ENCODE measurements at places on chromosomes 4 and X.

- DNase-seq: no peak
These were observed 20.9 kb downstream of the SAGE1 start for GRCh38 chrX:135914404-135914803.

GRCh38 chr4:5256421-5256820 is 205.1 kb downstream of the STK32B start:
- DNase-seq: no peak

GRCh38 chrX:130079824-130080406 is 30.4 kb downstream of the ELF4 start:
- DNase-seq: no peak

DNA sequence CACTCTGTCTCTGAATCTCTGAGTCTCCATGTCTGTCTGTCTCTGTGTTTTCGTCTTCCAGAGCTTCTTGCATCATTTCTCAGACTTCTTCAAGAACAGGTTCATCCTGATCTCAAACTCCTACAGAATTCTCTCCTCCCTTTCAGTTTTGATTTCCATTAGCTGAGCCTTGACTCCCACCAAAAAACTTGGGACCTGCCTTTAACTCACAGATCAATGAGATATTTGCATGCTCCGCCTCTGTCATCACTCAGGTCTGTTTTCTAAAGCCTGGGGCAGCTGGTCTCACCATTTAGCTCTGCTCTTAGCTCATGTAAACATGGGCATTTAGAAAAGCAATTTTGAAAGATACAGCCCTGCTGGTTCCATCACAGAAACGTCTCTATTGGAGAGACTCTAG is 8.6 kb downstream of the DAPP1 start:
- DNase-seq: no peak

GRCh38 chr4:17385403-17385802 is 126.5 kb downstream of the QDPR start:
- DNase-seq: peak; percentile 24

GRCh38 chrX:138020941-138021340 is 455.0 kb downstream of the ZIC3 start:
- no peak for DNase-seq

DNA sequence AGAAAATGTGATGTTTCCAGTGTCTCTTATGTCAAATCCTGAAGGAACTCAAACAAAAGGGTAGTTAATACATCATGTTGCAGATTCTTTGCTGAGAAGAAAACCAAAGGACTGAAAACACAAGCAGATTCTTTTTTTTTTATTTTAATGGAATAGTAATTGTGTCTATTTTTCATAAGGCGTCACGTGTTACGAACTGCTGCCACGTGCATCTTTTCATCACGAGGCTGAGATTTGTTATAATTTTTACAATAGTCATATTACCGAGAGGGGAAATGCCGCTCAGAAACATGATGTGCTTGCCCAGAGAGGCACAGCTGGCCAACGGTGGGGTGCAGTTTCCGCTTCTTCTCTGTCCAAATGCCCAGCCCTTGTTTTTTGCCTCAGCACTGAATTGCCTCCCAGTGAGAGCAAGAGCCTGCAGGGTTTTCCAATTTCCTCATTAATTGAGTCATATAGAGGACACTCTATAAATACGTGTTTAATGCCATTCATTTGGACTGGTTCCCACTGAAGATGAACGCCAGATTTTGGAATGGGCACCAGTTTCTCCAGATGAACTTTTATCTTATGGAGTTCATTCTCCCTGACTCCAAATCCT is 225.3 kb downstream of the STK32B start:
- DNase-seq: no peak

DNA sequence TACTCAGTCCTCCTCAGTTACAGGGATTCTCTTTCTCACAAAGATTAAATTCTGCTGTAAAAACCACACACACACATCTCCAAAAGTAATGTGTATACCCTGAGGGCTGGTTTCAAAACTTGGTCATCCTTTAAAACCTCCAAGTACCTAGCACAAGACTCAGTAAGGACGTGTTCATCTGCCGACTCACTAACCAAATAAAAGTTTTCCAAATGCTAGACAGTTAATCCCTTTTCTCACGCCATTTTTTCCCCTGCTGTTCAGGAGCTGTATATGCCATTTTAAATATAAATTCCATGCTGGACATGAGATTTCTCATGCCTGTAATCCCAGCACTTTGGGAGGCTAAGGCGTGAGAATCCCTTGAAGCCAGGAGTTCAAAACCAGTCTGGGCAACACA is 3.9 kb upstream of the SAT1 start:
- no peak for DNase-seq

Data from GM12878 (cell line).